ENCODE measurements at places on chromosomes 4 and X. TPM values are rescaled to one million over a fixed set of nuclear protein-coding genes. Genes with fewer than 3 reads are reported as not detected.

Gene RELL1
- 71.7 TPM for total RNA-seq

Gene PPP2R2C
- total RNA-seq: 0.20 TPM

Gene PAK3
- 9.2 TPM for total RNA-seq

Gene KLF3
- 17.5 TPM for total RNA-seq

Gene SNCA
- 7.1 TPM for total RNA-seq

Gene VCX2
- not detected for total RNA-seq

Gene PFKFB1
- 0.69 TPM for total RNA-seq

Gene RTL3
- total RNA-seq: not detected

Gene RHOXF1
- total RNA-seq: not detected

Gene DCLK2
- 2.7 TPM for total RNA-seq

Gene KCNIP4
- total RNA-seq: 8.7 TPM

Gene ARHGEF38
- total RNA-seq: 0.69 TPM

- peak; percentile 6 for DNase-seq
Measured at GRCh38 chr4:70269674-70270073, 27.3 kb downstream of the CSN3 start.

GRCh38 chr4:112322866-112323265, 25.7 kb downstream of the ALPK1 start:
- no peak for DNase-seq

DNA sequence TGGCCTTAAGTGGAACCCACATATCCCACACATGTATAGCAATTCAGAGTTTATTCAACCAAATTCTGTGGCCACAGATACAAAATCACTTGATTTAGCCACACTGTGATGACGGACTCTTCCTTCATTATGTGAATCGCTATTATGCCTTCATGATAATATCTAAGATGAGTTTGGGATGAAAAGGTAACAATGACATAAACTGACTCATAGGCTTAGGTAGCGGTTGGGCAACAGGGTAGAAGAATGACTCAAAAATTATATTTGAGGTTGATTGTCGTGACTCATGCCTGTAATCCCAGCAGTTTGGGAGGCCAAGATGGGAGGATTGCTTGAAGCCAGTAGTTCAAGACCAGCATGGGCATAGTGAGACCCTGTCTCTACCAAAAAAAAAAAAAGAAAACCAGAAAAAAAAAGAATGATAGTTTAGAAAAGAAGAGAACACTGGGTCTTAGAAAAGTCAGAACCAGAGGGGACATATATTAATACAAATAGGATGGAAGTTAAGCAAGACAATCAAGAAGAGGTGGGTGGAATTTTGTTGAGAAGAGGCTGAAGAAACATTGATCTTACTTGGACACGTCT, 70.4 kb upstream of the USP9X start:
- peak; percentile 27 for DNase-seq

DNA sequence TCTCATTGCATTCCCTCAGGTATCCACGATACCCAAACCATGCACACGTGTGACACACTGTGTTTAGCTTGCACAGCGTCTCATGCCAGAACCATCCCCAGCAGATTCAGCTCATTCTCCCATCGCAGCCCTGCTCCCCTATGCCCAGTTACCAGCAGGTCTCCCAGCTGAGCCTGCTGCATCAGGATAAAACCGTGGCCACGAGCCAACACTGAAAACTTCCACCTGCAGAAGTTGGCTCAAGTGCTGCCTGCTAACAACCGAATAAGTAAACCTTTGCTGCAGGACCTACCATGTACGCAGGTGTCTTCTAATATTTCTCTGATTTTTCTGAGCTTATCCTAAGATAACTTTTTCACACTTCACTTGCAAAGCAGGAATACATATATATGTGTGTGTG, 120.4 kb upstream of the STS start:
- no peak for DNase-seq

GRCh38 chrX:132677233-132677716, 188.4 kb upstream of the MBNL3 start:
- no peak for DNase-seq

- DNase-seq: peak; percentile 92
Measured at GRCh38 chr4:123479944-123480343, 83.3 kb downstream of the SPRY1 start.

DNA sequence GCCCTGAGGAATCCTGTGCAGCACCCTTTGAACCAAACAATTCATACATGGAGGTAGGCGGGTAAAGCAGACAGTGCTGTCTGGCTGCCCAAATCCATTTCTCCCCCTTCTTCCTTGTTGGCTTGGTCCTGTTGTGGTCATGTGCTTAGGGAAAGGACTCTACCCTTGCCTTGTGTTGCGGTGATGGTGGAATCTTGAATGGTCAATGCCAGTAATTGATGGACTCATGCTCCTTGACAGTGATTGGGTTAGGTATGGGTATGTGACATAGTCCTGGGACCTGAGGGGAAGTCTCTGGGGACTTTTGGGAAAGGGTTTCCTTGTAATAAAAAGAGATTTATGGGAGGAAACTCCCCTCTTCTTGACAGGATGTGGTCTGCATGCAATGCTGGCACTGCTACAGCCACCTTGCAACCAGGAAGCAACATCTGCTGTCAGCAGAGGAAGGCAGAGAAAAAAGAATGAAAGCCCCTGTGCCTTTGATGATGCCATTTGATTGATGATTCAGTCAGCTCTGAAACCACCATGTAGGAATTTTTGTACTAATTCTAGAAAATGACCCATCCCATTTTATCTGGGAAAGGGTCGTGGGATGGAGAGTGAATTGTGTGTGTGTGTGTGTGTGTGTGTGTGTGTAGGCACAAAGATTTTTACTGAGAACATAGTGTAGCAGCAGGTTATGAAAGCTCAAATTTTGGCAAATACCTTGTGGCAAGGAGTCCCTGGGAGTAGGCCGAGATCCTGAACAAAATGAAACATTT, 30.0 kb upstream of the HUWE1 start:
- DNase-seq: peak; percentile 32

DNA sequence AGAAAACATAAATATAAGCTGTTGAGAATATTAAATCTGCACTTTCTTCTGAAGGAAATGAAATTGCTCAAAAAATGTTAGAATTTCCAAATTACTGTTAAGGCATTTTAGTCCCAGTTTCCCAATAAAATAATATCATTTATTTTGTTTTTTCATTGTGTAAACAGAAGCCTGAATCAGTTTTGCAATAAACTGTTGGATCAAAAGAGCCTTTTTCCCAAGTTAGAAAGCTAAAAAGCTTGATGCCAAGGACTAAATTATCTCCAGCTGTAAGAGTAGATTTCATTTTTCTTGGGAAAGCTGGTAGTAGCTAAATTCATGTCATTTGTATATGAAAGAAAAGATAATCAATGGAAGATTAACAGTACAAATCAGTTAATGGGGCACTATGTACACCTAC, 95.8 kb downstream of the RNF150 start:
- DNase-seq: no peak

- DNase-seq: peak; percentile 81
Measured at GRCh38 chr4:128371001-128371777, 83.6 kb upstream of the PGRMC2 start.

- DNase-seq: no peak
Measured at GRCh38 chr4:40206426-40206825, 9.6 kb downstream of the RHOH start.

DNA sequence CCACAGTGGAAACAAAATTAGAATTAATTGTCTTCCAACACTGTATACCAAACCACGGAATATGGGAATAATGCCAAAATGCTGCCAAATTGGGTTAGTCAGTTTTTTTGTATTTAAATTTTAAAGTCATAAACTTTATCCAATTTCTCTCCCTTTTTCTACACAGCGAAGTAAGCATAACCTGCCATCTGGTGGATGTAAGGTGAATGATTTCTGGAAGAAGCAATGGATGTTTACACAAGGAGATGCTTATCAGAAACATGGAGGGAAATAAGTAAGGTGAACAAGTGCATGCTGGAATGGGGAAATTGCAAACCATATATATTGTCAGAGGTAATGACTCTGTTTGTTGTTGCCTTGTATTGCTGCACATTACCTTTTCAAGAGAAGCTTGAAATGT, 691.9 kb downstream of the TECRL start:
- DNase-seq: peak; percentile 7

GRCh38 chr4:139200506-139200905, 23.5 kb upstream of the ELF2 start:
- DNase-seq: no peak

- no peak for DNase-seq
Measured at GRCh38 chrX:150365051-150365989, 2.2 kb downstream of the MAMLD1 start.

DNA sequence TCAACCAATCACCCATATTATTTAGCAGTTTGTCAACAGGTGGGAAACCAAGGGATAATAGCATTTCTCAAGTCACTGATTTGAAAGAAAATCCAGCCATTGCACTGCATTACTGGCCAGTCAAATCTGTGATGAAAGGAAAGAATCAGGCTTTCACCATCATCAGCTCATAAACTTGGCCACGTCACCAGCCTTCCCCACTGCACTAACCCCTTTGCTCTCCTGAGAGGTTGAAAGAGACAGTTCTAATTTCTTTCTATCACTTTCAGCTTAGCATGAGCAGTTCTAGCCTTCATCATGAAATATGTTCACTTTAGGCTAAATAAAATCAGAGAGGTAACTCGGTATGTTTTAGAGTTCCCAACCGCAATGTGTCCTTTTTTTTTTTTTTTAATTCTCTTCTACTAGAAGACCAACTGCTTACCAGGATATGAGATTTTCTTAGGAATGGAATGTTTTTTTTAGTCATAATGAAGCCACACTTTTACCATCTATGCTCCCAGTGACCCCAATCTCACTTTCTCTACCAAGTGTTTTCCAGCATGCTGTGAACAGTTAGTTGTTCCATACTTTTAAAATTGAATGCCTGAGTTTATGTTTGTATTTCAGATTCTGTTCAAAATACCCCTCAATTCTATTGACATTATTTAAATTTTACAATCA, 55.7 kb upstream of the SLC7A11 start:
- DNase-seq: no peak

GRCh38 chrX:56233100-56233499, 944 bp downstream of the KLF8 start:
- DNase-seq: no peak

- DNase-seq: peak; percentile 60
Measured at GRCh38 chr4:167100120-167100519, 134.2 kb downstream of the SPOCK3 start.

DNA sequence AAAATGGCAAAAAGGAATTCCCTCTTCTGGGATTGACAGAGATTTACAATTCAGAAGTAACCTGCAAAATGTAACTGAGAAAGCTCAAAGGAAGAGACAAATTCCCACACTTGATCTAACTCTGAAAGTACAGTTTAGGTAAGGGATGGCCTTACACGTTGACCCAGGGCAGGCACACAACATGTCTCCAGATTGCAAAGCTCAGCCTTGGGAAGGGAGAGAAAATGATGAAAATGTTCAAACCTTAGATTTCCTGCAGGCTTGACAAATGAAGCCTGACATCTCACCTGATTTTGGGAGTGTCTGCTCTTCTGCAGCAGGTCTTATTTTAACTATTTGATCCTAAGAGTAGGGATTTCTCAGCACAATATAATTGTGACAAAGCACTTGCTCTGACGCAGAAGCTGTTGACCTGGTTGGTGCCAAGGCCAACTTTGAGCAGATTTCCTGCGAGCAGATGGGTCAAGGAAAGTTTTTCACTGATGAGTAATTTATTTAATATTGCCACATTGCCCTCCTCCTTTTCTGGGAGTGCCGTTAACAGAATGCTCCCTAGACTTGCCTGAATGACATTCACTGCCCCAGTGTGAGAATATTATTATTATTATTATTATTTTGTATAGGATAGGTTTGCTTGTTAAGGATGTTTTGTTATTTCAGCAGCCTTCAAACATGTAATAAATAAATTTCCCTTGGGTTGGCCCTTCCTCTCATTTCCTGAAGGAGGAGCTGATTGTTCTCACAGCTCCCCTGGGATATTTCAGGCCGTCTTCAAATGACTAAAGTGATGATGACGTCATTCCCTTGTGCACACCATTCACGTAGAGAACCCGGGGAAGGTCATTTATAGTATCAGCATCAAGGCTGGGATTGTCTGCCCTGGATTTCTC, 157.1 kb downstream of the VEGFC start:
- DNase-seq: peak; percentile 42

DNA sequence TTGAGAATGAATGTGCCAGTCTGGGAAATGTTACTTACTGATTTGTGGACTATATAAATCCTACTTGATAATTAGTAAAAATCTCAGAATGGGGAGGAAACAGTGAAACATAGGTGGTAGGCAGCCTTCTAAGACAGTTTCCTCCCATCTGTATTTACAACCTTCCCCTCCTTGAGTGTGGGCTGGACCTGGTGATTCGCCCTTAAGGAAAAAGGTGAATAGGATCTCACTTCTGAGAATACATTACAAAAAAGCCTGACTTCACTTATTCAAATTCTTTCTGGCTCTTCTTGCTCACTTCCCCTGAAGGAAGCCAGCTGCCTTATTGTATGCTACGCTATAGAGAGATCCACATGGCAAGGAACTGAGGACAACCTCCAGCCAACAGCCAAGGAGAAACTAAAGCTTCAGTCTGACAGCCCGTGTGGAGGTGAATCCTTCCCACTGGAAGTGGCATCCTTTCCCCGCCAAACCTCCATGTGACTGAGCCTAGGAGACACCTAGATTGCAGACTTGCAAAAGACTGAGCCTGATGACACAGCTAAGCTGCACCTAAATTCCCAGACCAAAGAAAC, 585.0 kb downstream of the STPG2 start:
- DNase-seq: no peak

GRCh38 chr4:142512161-142512560, 333.9 kb downstream of the INPP4B start:
- DNase-seq: no peak

- peak; percentile 24 for DNase-seq
Measured at GRCh38 chr4:111323916-111324315, 701.0 kb upstream of the PITX2 start.

- DNase-seq: no peak
Measured at GRCh38 chr4:109816894-109817293, 1.3 kb downstream of the GAR1 start.

- DNase-seq: no peak
Measured at GRCh38 chrX:71653344-71653743, 14.0 kb upstream of the LOC101059915 start.

DNA sequence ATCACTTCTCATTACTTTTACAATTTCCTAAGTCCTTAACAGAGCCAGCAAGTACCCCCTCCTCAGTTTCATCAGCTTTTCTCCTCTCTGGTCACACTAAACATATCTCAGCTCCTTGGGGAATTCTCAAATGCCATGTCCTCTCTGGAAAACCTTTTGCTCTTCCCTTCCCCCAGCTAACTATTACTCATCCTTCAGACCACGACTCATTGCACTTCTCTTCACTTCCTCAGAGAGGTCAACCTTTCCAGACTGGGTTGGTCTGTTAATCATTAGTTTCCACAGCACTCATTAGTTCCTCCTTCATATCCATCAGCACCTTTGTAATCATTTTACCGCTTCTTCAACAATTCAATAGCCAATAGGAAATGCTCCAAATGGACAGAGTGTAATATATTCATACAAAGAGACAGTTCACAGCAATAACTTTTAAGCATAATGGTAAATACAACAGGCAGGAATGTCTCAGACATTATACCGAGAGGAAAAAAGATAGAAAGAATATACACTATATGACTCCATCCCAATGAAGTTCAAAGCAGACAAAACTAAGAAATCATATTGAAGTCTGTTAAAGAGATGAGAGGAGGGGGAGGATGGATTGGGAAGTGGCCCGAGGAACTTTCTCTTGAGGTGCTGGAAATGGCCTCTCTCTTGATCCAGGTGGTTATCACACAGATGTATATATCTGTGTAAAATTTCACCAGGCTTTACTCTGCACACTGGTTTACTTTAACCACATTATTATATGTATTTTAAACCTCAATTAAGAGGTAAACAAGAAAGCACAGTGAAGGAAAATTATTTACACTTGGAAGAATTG, 39.6 kb downstream of the DDX60L start:
- DNase-seq: peak; percentile 99
